ENCODE measurements at places on chromosomes 2 and 18. TPM values are rescaled to one million over a fixed set of nuclear protein-coding genes. Genes with fewer than 3 reads are reported as not detected.
A peak's percentile ranks its signal among the peaks of the same experiment; 100 is the strongest.

GRCh38 chr2:36140391-36140790 lies 215.2 kb upstream of the CRIM1 start:
- no peak for DNase-seq
- no peaks in the 10 kb centered on the region for H3K27me3 ChIP-seq
- H3K36me3 ChIP-seq = no peaks in the 10 kb centered on the region
- no peak overlapping the region for H3K4me3 ChIP-seq

ERMN gene
- not detected for total RNA-seq

GRCh38 chr2:12844511-12844910 lies 127.8 kb downstream of the TRIB2 start:
- no peaks in the 10 kb centered on the region for H3K27me3 ChIP-seq
- H3K27ac ChIP-seq = no peak overlapping the region
- H3K36me3 ChIP-seq = no peaks in the 10 kb centered on the region
- no peak for DNase-seq
- H3K4me3 ChIP-seq = no peak overlapping the region

DNA sequence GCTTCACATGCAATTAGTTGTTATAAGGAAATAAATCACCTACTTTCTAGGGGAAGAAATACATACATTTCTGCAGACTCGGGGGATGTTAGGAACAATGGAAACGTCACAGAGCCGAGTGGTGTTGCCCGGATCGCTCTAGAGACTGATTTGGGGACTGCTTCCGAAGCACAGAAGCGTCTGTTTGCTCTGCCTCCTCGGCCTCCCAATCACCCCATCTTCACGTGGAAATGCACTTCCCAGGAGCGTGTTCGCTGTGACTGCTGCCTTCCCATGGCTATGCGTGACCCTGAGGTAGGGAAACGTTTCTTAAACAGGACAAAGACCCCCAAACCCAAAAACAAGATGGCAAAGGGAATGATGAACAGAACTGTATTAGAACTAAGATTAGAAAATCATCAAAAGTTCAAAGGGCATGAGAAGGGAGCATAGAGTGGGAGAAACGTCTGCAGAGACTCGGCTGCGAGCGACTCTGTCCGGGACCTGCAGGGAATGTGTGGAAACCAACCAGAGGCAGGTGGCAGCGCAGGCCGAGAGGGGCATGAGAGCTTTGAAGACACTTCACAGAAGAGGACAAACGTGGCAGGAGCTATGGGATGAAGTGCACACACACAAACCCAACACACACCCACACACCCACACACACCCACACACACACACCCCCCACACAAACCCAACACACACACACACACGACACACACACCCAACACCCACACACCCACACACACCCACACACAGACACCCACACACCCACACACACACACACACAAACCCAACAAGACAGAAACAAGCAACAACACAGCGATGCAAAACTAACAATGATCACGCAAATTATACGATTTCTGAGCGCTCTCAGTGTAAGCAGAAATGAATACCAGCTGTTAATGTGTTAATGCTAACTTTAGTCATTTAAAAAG lies 41.3 kb downstream of the RTP5 start:
- H3K4me3 ChIP-seq = no peak overlapping the region

DNA sequence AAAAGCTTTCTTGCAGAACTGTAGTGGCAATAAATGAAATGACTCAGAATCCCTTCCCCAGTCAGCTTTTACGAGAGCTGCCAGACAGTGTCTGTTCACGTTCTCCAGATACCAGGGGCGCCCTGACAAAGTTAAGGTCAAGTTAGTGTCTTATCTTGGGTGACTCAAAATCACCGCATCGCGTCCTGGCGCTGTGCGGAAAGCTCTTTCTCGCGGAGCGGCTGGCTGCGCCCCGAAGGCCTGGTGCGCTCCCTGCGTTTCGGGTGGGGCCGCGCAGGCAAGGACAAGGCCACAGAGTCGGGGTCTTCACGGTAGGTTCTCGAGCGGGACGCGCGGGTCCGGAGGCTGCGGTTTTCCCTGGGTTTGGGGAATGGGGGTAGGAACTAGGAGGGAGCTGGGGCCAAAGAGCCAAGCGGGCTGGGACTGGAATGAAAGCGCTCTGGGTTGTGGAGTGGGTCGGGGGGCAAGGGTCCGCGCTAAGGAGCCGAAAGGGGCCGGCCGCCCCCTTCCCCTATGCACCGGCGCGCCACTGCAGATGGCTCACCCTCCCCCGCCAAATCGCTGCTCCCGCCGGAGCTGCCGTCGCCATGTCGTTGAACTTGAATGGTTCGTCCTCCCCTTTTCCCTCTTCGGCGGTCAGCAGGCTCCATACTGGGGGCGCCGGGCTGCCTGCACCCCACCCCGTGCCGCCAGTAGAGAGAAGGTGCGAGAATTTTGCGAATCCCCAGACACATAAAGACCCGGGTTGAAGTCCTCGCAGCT lies 2.6 kb upstream of the HOXD11 start:
- peaks cover 21% of the 10 kb centered on the region for H3K4me1 ChIP-seq
- H3K4me3 ChIP-seq = peak overlapping the region; percentile 59
- H3K27me3 ChIP-seq = peaks cover 89% of the 10 kb centered on the region
- H3K27ac ChIP-seq = peak overlapping the region; percentile 16
- no peaks in the 10 kb centered on the region for H3K36me3 ChIP-seq

- peaks cover 49% of the 10 kb centered on the region for H3K36me3 ChIP-seq
- H3K27me3 ChIP-seq = no peaks in the 10 kb centered on the region
- no peak overlapping the region for H3K4me3 ChIP-seq
These were observed 77.1 kb downstream of the TSHZ1 start for GRCh38 chr18:75287700-75288099.

DNA sequence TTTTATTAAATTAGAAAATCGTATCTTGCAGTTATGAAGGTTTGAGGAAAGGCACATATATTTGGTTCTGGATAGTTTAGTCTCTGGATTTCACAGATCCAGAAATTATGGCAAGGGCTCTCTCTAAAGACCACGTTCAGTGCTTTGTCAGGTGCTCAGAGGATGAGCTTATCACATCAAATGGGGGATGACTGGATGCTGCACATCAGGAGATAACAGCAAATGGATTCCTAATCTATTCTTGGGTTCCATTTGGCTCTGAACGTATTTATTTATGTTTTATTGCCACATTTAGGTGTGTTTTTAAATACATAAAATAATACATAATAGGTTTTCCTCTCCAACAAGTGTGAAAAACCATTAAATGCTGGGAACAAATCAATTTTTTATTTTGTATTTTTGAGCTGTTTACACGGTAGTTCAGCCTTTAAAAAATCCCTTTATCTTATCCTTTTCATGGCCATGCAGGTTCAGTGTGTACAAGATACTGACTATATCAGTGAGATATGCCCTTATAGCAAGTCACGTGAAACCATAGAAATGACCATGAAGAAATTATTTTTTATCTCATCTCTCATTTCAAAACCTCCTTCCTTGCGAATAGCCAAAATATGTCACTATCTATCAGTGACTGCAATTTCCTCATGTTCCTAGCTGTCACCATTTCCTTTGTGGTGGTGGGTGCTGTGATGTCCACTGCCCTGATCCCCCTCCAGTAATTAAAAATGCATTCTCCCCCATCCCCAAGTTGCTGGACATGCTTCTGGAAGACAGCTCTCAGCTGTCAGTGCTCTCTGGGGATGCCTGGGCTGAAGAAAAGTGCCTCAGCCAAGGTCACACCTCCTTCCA lies 25.9 kb upstream of the CXCR4 start:
- H3K4me1 ChIP-seq = peaks cover 4% of the 10 kb centered on the region
- no peak for DNase-seq
- H3K27ac ChIP-seq = no peak overlapping the region
- H3K4me3 ChIP-seq = no peak overlapping the region
- H3K27me3 ChIP-seq = peaks cover 31% of the 10 kb centered on the region
